ENCODE measurements at places on chromosomes 13 and 19. TPM values are rescaled to one million over a fixed set of nuclear protein-coding genes. Genes with fewer than 3 reads are reported as not detected.

Gene PPM1N
- 2.8 TPM for total RNA-seq

Gene ZNF682
- total RNA-seq: 1.3 TPM

DNA sequence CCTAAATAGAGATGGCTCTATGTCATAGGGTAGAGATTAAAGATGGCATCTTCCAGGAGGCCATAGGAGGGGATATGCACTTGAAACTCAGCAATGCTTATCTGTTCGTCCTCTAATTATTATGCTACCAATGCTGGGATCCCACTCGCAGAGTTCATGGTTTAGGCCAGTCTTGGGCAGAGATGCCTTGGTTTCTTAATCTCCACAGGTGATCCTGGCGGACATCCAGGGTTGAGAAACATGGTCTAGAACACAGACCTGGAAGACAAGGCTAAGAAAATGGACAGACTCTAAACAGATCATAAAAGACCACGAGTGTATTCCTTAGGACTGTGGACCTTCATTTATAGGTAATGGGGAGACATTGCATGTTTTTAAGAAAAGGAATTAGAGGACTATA, 70.0 kb upstream of the IRS2 start:
- no peak for DNase-seq

DNA sequence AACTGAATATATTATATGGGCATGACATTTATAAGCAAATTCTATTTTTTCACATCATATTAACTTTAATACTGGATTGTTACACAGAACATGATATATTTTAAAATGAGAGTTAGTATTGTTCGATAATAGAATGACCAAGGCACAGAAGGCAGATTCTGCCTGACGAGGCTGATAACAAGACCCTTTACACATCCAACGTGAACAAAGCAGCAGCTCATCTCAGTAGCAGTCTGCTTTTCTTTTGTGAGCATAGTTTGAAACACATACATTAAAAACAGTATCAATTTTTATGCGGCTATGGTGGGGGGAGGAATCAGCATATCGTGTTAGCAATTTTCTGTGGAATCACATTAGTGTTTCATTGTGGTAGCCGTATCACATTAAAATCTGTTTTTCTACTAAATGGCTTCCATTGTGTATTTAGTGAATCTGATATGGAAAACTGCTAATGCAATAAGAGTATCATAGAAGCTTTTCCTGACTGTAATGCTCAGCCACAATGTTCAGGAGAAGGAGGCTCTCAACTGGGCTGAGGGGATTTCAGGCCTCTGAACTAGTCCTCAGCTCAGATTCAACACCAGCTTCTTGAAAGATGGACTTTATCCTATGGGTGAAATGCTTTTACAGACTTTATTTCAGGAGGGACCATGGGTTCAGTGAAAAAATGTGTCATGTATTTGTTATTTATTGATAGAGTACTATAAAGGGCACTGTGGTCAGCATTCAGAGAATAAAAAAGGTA, 4.0 kb downstream of the SMAD9 start:
- DNase-seq: no peak

- DNase-seq: peak; percentile 65
Measured at GRCh38 chr19:35882114-35882832, 13.9 kb downstream of the APLP1 start.

DNA sequence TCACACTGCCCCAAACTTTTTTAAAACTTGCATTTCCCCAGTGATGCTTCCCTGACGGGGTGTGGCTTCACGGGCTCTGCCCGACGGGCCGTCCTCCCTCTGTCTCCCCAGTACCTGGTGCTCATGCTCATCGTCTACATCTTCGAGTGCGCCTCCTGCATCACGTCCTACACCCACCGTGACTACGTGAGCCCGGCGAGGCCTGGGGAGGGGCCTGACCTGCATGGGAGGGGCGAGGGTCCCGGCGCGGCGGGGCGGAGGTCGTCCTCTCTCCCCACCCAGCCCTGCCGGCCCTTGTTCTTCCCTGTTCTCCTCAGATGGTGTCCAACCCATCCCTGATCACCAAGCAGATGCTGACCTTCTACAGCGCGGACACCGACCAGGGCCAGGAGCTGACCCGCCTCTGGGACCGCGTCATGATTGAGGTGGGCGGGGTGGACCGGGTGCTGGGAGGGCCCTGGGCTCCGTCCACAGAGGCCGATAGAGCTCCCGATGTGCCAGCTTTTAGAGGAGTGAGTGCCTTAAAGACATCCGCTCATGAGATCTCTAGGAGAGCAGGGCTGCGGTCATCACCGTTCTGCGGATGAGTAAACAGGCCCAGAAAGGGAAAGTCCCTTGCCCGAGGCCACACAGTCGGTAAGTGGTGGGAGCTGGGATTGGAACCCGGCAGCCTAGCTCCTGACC, 6.9 kb downstream of the UPK1A start:
- peak; percentile 43 for DNase-seq

Gene PRR20E
- total RNA-seq: not detected

DNA sequence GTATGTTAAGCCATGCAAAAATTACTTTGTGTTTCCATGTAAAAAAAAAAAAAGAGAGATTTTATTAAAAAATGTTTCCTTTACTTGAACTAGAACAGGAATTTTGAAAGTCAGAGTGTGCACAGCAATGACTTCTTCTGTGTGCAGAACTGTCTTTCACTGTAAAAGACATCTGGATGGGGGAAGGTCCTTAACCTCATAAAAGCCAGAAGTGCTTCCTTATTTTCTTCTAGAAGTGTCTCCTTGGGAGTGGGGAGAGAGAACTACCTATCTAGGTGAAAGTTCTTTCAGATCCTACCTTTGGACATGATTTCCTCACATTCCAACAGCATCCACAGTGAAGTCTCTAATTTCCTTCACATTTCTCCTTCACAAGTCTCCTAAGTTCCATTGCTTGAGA, 360.3 kb downstream of the FGF14 start:
- no peak for DNase-seq

Gene LRP3
- 28.2 TPM for total RNA-seq

DNA sequence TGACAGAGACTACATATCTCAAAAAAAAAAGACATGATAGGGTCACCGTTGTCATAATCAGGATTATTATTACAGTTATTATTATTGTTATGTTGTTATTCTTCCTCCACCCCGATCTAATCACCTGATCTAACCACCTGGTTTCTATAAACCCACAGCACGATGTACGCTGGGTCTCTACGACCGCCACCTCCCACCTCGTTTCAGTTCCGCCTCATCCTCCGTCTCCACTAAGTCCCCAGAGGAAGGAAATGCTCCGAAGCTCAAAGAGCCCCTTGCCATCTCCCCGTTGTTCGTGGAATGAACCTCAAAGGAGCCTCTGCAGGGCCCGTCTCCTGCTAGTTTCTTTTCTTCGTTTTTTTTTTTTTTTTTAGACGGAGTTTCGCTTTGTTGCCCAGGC, 15.9 kb upstream of the MEIS3 start:
- no peak for DNase-seq

DNA sequence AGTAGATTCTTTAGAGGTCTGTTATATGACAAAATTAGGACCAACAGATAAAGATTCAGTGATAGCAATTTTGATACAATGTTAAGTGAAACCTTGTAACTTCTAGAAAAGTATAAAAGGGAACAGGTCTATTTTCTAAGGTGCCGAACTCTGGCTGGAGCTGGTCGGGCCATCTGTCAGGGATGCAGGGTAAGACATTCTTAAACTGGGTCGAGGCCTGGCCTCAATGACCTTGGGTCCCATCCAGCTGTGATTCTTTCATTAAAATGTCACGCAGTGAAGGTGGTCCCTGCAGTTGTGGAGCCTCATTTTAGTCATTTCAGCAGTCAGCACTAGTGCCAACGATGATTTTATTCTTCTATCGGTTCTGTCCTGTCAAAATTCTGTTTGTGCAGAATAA, 271.9 kb upstream of the SPRY2 start:
- DNase-seq: no peak

DNA sequence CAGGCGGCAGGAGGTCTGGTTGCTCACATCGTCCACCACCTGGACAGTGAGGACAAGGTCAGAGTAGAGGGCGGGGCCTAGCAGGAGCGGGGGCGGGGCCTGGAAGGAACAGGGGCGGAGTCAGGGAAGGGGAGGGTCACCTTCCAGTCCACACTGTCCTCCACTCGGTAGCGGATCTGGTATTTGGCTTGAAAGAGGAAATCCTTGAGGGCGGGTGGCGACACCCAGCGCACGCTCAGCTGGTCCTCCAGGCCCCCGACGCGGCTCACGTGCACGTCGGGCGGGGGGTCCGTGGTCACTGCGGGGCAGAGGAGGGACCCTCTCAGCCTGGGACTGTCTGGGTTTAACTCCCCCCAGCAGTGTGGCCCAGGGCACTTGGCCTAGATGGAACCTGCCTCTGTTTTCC, 8.2 kb downstream of the REX1BD start:
- no peak for DNase-seq

DNA sequence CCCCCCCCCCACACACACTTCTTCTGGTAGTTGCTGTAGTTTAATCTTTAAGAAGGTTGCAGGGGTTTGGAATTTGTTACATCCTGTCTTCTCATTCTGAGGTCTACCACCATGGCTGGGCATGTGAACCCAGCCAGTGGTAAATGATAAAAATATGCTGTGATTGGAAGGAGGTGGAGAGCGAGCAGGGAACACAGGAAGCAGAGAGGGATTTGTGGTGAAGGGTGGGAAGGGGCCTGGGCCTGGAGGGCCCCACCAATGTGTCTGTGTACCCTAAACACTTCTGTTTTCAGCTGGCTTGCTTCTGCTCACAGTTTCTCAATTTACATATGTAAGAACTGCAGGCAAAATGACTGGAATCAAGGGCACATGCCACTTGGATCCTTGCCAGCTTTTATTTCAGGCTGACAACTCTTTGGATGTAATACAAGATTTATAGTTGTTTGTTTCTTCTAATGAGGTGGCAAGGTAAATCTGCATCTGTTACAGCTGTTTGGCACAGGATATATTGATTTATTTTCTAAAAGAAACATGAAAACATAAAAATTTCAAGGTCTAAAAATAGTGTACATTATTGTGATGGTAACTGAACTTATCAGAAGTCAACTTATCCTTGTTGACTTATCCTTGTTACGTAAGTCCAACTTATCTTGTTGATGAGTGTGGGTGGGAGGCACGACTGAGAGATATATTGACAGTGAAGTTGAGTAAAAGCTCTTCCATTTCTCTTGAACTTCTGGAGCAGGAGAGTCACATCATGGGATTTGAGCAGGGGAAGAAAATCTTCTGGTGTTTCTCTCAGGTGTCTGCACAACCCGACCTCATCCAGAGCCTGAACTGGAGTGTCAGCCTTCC, 313.2 kb downstream of the SHISA2 start:
- peak; percentile 60 for DNase-seq

DNA sequence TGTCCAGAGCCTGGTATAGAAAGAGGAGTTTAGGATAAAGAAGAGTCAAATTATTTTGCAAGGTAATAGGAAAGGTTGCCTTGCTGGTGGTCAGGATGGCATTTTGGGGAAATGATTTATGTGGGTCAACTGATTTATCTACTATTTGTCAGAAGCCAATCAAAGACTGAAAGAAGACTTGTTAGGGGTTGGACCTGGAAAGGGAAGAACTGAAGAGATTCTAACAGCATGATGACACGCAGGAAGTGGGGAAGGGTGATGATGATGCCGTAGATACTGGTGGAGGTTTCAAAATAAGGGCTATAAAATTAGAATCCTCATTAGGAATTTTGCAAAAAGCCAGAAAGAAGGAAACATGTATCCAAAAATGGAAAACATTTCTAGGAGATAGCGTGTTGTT, 60.7 kb upstream of the FGF14 start:
- no peak for DNase-seq

Gene ZNF99
- not detected for total RNA-seq

Gene CEACAM5
- total RNA-seq: not detected

Gene LRRC63
- under 0.01 TPM for total RNA-seq

- no peak for DNase-seq
Measured at GRCh38 chr19:51227326-51227725, 2.4 kb downstream of the CD33 start.

DNA sequence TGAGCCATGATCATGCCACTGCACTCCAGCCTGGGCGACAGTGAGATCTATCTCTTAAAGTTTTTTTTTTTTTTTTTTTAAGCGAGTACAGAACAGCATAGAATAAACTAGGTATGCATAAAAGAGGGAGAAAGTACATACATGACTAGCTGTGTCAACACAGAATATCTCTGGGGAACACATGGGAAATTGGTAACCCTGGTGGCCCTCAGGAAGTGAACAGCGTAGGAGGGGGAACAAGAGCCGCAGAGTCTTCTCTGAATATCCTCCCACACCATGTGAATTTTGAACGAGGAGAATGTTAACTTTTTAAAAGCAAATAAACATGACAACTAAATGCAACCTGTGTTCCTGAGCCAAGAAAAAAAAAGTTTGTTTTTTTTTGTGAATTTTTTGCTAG, 15.2 kb downstream of the PHLDB3 start:
- DNase-seq: no peak

DNA sequence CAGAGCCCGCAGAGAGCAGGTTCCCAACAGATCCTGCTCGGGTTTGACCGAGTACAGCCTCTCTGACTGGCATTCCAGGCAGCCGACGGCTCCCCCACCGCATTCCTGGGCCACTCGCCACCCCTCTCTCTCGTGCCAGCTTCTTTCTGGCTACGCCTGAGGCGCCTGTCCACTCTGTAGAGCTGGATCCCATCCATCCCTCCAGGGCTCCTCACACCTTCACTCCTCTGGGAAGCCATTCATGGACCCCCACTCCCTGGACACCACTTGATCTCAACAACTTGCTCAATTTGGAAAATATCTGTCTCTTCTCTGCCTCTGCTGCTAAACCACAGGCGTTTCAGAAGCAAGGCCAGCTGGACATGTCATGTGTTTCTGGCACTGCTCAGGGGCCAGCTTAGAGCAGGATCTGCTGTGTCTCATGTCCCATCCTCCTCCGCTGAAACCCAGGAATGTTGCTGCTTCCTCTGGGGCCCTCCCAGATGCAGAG, 30.6 kb upstream of the ATP1A3 start:
- peak; percentile 55 for DNase-seq

GRCh38 chr19:4393947-4394590, 6.3 kb downstream of the SH3GL1 start:
- DNase-seq: peak; percentile 77

Gene KLK5
- not detected for total RNA-seq

Gene IL11
- total RNA-seq: 0.66 TPM

- peak; percentile 33 for DNase-seq
Measured at GRCh38 chr19:53903055-53903680, 5.9 kb upstream of the CACNG7 start.

DNA sequence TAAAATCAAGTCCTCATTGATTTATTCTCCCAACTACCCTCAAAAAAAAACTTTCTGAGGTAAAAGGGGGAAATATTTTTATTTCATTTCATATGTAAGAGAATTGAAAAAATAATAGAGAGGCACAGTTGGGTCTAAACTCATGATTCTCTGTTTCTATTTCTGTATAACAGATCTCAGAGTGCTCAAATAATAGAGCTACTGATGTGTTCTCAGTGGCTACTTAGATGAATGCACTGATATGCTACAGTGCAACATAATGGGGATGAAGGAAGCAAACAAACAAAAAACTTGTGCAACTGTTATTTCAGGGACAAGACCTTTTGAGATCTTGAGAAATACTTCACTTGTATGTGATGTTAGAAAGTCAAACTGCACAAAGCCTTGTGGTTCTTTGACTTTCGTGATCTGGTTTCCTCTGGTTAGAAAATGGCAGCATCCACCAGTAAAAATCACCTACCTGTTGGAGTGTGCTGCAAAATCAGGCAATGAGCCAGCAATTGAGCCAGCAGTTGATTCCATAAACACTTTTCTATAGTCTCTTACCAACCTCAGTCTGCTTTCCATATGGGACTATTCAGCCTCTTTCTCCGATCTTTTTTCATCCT, 9.7 kb upstream of the DACH1 start:
- DNase-seq: no peak

All from fibroblast of lung (primary cell).